ENCODE measurements at places on chromosomes 2 and 18.

GRCh38 chr18:79484661-79485621 lies 89.2 kb downstream of the NFATC1 start:
- no peak for DNase-seq

- no peak for DNase-seq
Measured at GRCh38 chr2:160207804-160208654, 8.0 kb upstream of the ITGB6 start.

DNA sequence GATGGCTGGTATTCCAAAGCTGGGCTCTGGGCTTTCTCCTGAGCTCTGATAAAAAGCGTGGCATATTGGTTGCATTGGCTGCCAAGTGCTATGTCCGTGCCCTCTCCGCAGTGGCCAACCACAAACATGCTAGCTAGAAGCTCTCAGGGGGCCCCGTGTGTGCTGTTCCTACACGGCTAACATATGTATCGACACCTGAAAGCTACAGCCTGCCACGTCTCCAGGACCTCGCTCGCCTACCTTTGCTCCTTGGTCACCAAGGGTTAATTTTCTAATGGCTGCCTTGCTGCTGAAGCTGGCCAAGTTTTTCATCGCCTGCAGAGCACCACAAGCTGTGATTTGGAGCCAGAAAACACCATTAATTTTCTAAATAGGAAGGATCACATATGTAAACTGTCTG lies 888.4 kb downstream of the BCL11A start:
- no peak for DNase-seq

DNA sequence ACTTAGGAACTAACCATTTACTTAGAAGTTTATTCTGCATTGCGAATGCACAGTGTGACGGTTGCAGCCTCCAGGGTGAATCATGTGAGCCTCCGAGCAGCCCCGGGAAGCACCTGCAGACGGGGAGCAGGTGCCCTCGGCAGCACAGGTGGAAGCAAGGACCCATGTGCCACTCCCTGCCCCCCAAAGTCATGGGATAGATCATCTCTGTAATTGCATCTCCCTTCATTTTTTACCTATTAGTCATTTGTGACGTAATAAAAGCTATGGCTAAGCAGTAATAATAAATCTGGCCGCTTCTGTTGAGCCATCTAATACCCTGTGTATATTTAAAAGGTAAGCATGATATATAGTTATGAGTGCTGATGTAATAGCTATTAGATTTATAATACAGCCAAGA lies 97.2 kb downstream of the PTGR3 start:
- no peak for DNase-seq

- DNase-seq = no peak
Measured at GRCh38 chr18:58882686-58883085, 18.0 kb downstream of the ZNF532 start.

- no peak for DNase-seq
Measured at GRCh38 chr2:205270689-205271088, 411.6 kb upstream of the NRP2 start.

- no peak for DNase-seq
Measured at GRCh38 chr2:134950886-134951285, 32.3 kb downstream of the CCNT2 start.

DNA sequence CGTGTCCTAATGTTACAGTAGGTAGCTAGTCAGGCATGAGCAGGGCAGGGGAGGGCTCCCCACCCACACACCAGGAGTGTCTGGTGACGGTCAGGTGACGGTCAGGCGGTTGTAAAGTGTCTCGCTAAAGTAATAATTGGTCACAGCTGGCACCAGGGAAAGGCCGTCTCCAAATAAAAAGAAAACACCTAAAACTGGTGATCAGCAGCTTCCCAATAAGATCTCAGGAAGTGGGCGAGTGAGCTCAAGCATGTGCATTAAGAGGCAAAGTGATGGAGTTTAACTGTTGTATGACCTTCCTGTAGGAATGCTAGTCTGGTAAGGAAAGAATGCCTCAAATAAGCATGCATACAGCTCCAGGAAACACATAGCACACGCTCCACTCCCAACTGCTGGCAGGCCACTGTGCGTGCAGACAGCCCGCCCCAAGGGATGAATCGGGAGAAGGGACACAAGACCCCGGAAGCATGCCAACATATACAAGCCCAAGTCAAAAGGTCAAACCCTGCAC lies 177.1 kb downstream of the RNF144A start:
- DNase-seq = no peak

DNA sequence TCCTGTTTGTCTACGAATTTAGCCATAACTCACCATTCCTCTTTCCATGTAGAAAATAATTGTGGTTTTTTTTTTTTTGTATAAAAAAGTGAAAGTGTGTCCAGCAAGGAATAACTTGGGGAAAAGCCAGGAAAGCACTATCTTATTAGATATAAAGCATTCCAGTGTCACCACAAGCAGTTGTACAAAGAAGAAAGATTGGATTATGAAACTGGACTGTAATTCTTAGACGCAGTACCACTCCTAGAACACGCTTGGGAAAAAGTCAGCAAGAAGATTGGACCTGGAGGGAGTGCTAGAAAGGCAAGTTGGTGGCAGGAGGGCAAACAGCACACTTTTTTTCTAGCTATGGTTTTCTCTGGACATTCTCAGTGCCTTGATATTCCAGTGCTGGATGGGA lies 186.7 kb downstream of the PARD3B start:
- DNase-seq = no peak

- DNase-seq = no peak
Measured at GRCh38 chr2:12325806-12326205, 390.9 kb upstream of the TRIB2 start.

Measured in stimulated activated CD8-positive, alpha-beta memory T cell treated with anti-CD3 and anti-CD28 coated beads, Interleukin-4, amount 100 ng/mL, for 1 hour (primary cell).